Progenitor cell of endocrine pancreas (in vitro differentiated cells): ENCODE measurements at places on chromosomes 7 and 10. TPM values are rescaled to one million over a fixed set of nuclear protein-coding genes. Genes with fewer than 3 reads are reported as not detected.

The ARHGEF35 gene
- total RNA-seq: 17.3 and 19.5 TPM in 2 replicates

The FEZF1 gene
- total RNA-seq: not detected in 2 replicates

The CYP2C19 gene
- 0.42 TPM in 1 of 2 replicates, not detected in the other for total RNA-seq

The EEPD1 gene
- total RNA-seq: 10.6 and 11.3 TPM in 2 replicates

- H3K4me3 ChIP-seq: no peak overlapping the region
- H3K27me3 ChIP-seq: no peaks in the 10 kb centered on the region
- no peak for DNase-seq
- peaks cover 7% of the 10 kb centered on the region for H3K4me1 ChIP-seq
Measured at GRCh38 chr7:19327018-19327417, 181.8 kb upstream of the FERD3L start.

GRCh38 chr7:80187279-80187678 is 52.6 kb downstream of the GNAI1 start:
- peaks cover 6% of the 10 kb centered on the region for H3K36me3 ChIP-seq
- peak overlapping the region; percentile 56 for H3K27ac ChIP-seq
- no peak overlapping the region for H3K4me3 ChIP-seq
- no peaks in the 10 kb centered on the region for H3K27me3 ChIP-seq
- no peak for DNase-seq

DNA sequence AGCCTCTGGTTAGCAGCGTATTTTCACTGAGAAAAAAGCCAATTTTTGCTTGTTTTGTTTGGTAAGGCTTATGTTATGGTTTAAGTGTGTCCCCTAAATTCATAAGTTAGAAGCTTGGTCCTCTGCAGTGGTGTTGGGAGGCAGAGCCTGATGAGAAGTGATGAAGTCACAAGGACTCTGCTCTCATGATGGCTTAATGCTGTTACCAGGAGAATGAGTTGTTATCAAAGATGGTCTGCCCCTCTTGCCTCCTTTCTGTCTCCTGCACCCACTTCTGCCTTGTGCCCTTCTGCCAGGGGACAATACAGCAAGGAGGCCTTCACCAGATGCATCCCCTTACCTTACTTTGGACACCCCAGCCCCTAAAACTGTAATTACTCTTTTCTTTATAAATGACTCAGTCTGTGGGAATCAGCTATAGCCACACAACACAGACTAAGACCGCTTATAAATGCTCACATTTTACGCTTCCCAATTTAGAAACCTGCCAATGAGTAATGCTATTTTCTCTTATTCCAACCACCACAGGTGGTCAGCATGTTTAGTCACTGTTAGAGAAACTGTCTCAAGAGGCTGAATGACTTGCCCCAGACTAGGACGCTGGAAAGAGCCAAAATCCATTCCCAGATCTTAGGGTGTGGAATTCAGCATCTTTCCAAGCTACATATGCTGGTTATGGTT is 6.1 kb upstream of the PKD1L1 start:
- H3K36me3 ChIP-seq: peaks cover 24% of the 10 kb centered on the region
- DNase-seq: no peak
- no peak overlapping the region for H3K4me3 ChIP-seq
- peaks cover 28% of the 10 kb centered on the region for H3K4me1 ChIP-seq

DNA sequence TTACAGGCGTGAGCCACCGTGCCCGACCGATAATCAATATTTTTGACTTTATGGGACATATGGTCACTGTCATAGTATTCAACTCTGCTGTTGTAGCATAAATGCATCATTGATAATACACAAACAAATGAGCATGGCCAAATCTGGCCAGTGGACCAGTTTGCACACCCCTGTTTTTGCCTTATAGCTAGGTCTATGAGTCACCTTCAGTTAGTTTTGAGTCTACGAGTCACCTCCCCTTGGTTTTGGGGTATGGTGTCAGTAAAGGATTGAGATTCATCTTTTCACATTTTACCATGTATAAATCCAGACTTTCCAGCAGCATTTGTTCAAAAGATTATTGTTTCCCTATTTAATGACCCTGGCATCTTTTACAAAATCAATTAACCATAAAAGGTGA is 362.5 kb upstream of the NRP1 start:
- no peak for DNase-seq
- H3K4me3 ChIP-seq: no peak overlapping the region
- no peak overlapping the region for H3K27ac ChIP-seq
- peaks cover 5% of the 10 kb centered on the region for H3K36me3 ChIP-seq
- no peaks in the 10 kb centered on the region for H3K27me3 ChIP-seq

DNA sequence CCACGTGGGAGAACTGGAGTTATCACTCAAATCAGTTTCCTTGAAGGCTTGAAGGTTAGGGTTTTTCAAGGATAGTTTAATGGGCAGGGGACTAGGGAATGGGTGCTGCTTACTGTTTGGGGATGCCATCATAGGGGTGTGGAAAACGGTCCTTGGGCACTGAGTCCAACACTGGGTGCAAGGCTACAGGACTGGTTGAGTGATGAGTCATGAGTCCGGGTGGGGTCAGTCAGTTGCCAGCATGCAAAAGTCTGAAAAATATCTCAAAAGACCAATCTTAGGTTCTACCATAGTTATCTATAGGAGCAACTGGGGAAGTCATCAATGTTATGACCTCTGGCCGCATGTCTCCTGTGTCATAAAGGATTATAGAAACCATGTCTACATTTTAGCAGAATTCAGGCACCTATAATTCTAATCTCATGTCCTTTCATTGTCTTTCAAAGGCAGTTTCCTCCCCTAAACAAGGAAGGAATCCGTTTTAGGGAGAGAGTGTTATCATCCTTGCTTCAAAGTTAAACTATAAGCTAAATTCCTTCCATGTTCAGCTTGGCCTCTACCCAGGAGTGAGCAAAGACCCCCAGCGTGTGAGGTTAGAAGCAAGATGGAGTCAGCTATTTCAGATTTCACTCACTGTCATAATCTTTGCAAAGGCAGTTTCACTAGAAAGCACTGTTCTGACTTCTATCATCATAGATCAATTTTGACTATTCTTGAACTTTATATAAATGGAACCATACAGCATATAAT is 94.5 kb downstream of the COL26A1 start:
- no peaks in the 10 kb centered on the region for H3K4me1 ChIP-seq
- no peak for DNase-seq
- no peak overlapping the region for H3K4me3 ChIP-seq
- no peaks in the 10 kb centered on the region for H3K27me3 ChIP-seq
- H3K27ac ChIP-seq: no peak overlapping the region

GRCh38 chr7:150401861-150402631 is 22.9 kb downstream of the ZNF775 start:
- peaks cover 7% of the 10 kb centered on the region for H3K36me3 ChIP-seq
- H3K27ac ChIP-seq: peak overlapping the region; percentile 11
- no peaks in the 10 kb centered on the region for H3K27me3 ChIP-seq
- peak overlapping the region; percentile 27 for H3K4me3 ChIP-seq
- peaks cover 48% of the 10 kb centered on the region for H3K4me1 ChIP-seq

DNA sequence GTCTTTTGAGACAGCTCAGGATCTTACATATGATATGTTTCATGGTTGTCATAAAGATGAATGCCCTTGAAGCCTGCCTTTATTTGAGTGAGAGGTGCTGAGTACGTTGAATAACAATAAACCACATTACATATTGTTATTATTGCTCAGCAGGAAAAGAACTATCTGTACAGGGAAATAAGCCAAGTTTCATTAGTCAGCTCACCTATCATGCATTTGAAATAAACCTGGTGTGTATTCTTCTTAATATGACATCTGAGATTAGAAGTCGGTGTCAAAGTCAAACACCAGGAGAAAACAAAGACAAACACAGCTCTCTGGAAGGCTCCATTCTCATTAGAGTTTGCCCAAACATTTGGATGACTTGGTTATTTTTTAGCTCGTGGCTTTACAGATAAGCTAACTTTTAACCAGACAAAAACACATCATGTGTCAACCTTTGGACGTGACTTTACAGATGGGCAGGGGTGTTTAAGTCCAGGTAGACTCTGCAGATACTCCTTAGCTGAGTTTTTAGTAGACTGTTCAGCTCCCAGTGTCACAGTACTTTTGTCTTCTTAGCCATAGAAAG is 71.2 kb upstream of the AOAH start:
- H3K27ac ChIP-seq: peak overlapping the region; percentile 35
- H3K4me3 ChIP-seq: no peak overlapping the region
- H3K4me1 ChIP-seq: peaks cover 44% of the 10 kb centered on the region
- H3K36me3 ChIP-seq: peaks cover 4% of the 10 kb centered on the region

GRCh38 chr10:77320971-77321471 is 316.6 kb downstream of the KCNMA1 start:
- H3K4me3 ChIP-seq: no peak overlapping the region
- H3K36me3 ChIP-seq: no peaks in the 10 kb centered on the region
- DNase-seq: no peak
- no peaks in the 10 kb centered on the region for H3K4me1 ChIP-seq

DNA sequence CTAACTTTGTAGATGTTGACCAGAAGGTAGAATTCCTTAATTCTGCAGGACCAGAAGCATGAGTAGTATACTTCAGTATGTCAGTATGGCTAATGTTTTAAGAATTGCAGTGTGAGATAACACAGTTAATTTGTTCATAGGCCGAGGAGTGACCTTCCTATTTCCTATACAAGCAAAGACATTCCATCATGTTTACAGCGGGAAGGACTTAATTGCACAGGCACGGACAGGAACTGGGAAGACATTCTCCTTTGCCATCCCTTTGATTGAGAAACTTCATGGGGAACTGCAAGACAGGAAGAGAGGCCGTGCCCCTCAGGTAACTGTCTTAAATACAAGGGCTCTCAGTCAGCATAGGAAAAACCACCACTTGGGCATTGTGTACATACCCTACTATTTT is 7.2 kb downstream of the DDX21 start:
- no peak overlapping the region for H3K27ac ChIP-seq
- no peaks in the 10 kb centered on the region for H3K4me1 ChIP-seq
- no peaks in the 10 kb centered on the region for H3K27me3 ChIP-seq
- no peak overlapping the region for H3K4me3 ChIP-seq

- no peaks in the 10 kb centered on the region for H3K4me1 ChIP-seq
- DNase-seq: no peak
- no peak overlapping the region for H3K4me3 ChIP-seq
Measured at GRCh38 chr7:10075866-10076265, 897.8 kb upstream of the PHF14 start.
